ENCODE measurements at places on chromosomes 7 and 10. TPM values are rescaled to one million over a fixed set of nuclear protein-coding genes. Genes with fewer than 3 reads are reported as not detected.

The ABHD11 gene
- total RNA-seq: 13.9 TPM

The BMPR1A gene
- total RNA-seq: 27.7 TPM

The TWIST1 gene
- total RNA-seq: not detected

The ACTA2 gene
- total RNA-seq: 4.3 TPM

The TMEM176A gene
- total RNA-seq: 1.3 TPM

The SYCE1 gene
- 0.78 TPM for total RNA-seq

The CALHM3 gene
- total RNA-seq: not detected

The CPSF4 gene
- total RNA-seq: 106 TPM

The PDE6C gene
- total RNA-seq: not detected

The GNAT3 gene
- 2.0 TPM for total RNA-seq

The IL6 gene
- not detected for total RNA-seq

The YAE1 gene
- total RNA-seq: 43.6 TPM

The SLIT1 gene
- 11.3 TPM for total RNA-seq

The SYT15B gene
- total RNA-seq: not detected

The SEPHS1 gene
- 51.1 TPM for total RNA-seq

The RNF148 gene
- not detected for total RNA-seq

The MSMB gene
- total RNA-seq: not detected

The OR13A1 gene
- 0.44 TPM for total RNA-seq

The PTER gene
- total RNA-seq: 1.3 TPM

The UFSP1 gene
- 3.2 TPM for total RNA-seq

The GRM3 gene
- not detected for total RNA-seq

The VAX1 gene
- total RNA-seq: 0.27 TPM

The MUC3A gene
- 6.3 TPM for total RNA-seq

The AEBP1 gene
- total RNA-seq: 35.4 TPM

The MBL2 gene
- total RNA-seq: not detected

The ADCY1 gene
- total RNA-seq: 51.9 TPM

The TEX47 gene
- total RNA-seq: not detected

The SMO gene
- total RNA-seq: 5.9 TPM

The ZMIZ1 gene
- total RNA-seq: 230 TPM

The PRR15 gene
- not detected for total RNA-seq

The SERPINE1 gene
- total RNA-seq: not detected

The PKD2L1 gene
- total RNA-seq: 0.44 TPM

The ATAD1 gene
- 79.0 TPM for total RNA-seq

The ENTPD1 gene
- not detected for total RNA-seq

The OR6B1 gene
- total RNA-seq: not detected

The WEE2 gene
- not detected for total RNA-seq

The CPA5 gene
- total RNA-seq: not detected

The WDR11 gene
- 74.1 TPM for total RNA-seq

The MYL10 gene
- not detected for total RNA-seq

The ZNF117 gene
- 34.0 TPM for total RNA-seq

The TFEC gene
- not detected for total RNA-seq

The HTR7 gene
- total RNA-seq: 13.3 TPM

The COL1A2 gene
- 6.8 TPM for total RNA-seq

The AKR1E2 gene
- total RNA-seq: 8.7 TPM

The CUL2 gene
- total RNA-seq: 45.5 TPM

The GJC3 gene
- not detected for total RNA-seq

The AQP1 gene
- total RNA-seq: not detected

The PHYH gene
- total RNA-seq: 20.4 TPM

The RPEL1 gene
- total RNA-seq: not detected

The CALHM1 gene
- not detected for total RNA-seq

The LAMB1 gene
- 326 TPM for total RNA-seq

The TBRG4 gene
- total RNA-seq: 90.1 TPM

All from glutamatergic neuron (in vitro differentiated cells).